ENCODE measurements at places on chromosomes 11 and 22.
A peak's percentile ranks its signal among the peaks of the same experiment; 100 is the strongest.

GRCh38 chr11:67492069-67492727 is 9.4 kb downstream of the AIP start:
- DNase-seq, result no peak

DNA sequence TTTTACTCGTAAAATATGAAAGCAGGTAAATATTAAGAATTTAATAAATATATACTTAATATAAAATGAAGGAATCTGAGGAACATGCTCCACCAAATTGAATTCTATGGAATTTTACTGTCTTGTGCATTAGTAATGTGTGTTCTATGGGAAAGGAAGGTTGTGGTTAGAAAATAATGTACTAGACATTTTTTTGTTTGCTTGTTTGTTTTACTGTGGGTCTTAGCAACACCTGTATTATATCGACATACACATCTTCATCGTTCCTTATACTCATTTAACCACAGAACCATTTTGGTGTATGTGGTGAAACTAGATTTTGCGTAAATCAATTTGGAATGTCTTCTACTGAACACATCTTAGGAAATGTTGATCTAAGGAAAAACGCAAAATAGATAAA is 114.1 kb upstream of the MTMR2 start:
- DNase-seq, result no peak

DNA sequence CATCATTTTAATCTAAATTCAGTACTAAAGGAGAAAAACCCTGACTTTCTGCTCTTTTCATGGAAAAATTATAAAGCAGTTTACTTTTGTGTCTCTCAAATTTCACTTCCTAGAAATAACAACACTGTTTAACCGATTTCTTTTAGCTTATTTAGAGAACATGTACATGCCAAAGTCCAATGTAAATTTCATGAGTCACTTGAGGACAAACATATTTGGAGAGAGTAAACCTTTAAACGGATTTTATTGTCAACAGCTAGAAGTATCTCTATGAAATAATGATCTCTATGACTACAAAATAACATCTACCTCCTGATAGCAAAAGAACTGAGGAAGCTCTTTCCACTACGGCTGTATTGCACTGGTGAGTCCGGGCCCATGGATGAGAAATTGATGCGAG is 46.3 kb upstream of the SLC22A25 start:
- no peak for DNase-seq

GRCh38 chr22:27247701-27248434 is 553.7 kb downstream of the MN1 start:
- DNase-seq, result no peak

DNA sequence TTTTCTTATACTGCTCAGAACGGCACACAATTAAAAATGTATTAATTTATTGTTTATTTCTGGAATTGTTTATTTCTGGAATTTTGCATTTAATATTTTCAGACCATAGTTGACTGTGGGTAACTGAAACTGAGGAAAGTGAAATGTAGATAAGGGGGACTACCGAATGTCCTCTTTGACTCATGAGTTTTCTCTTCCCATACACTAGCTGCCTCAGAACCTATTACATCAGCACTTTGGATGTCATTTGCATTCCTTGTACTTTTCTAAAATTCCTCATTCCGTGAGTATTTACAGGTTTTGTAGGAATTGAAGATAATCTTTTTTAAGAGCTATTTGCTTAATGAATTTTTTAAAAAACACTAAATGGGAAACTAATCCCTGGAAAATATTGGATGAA is 29.8 kb downstream of the ZC3H12C start:
- no peak for DNase-seq

- DNase-seq, result no peak
Measured at GRCh38 chr11:1083621-1084551, 9.2 kb downstream of the MUC2 start.

GRCh38 chr11:985406-985805 is 51.1 kb downstream of the MUC6 start:
- DNase-seq, result no peak

DNA sequence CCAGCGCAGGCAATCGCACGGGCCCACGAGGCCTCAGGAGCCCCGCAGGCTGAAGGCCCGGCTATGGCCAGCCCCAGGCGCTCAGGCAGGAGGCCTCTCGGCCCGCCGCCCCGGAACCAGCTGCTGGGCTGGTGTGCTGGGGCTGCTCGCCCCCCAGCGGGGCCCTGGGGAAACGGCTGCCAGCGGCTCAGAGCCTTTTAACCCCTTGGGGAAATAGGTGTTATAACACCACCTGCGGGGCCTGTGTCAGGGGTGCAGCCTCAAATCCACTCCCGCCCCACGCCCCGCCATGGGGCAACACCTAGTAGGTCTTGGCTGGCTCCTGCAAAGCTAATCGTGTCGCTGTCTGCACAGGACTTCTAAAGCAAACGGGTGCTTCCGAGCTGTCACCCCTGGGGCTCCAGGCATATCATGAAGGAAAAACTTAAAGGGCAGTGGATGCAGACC is 237.4 kb downstream of the TTC28 start:
- DNase-seq, result no peak

DNA sequence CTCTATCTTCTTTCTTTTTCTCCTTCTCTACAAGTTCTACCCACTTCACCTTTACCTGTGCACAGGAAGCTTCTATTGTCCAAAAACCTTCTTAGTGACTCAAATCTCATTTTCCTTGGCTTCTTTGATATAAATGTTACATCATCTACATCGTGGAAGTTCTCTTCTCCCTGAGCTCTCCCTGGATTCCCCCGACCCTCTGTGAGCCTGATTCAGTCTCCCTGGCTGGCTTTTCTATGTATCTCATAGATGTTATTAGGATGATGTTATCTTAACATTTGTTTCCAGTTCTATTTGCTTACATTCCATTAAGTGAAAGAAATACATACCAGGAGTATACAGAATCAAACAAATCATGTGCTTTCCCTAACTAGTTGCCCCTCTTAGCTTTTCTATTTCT is 235.8 kb upstream of the PITPNB start:
- DNase-seq, result no peak

GRCh38 chr11:110160016-110160415 is 66.8 kb downstream of the ZC3H12C start:
- DNase-seq, result no peak

- DNase-seq, result no peak
Measured at GRCh38 chr22:46416520-46416871, 81.0 kb downstream of the TRMU start.

DNA sequence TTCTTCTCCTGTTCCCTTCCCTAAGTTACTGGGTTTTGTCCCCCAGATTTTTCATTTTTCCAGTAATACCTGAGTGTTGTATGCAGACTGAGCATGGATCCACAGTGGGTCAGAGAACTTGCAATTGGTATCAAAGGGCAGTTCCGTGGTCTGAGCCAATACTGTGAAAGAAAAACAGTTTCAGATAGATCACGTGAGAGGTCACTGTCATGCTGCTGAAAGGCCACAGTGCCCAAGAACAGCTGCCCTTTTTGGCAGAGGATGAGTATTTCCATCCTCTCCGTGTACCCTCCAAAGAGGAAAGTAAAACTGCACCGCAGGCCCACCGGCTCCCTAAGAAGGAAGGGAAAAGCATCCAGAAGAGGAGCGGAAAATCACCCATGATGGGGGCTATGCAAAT is 73.0 kb upstream of the TBCEL start:
- DNase-seq, result no peak

DNA sequence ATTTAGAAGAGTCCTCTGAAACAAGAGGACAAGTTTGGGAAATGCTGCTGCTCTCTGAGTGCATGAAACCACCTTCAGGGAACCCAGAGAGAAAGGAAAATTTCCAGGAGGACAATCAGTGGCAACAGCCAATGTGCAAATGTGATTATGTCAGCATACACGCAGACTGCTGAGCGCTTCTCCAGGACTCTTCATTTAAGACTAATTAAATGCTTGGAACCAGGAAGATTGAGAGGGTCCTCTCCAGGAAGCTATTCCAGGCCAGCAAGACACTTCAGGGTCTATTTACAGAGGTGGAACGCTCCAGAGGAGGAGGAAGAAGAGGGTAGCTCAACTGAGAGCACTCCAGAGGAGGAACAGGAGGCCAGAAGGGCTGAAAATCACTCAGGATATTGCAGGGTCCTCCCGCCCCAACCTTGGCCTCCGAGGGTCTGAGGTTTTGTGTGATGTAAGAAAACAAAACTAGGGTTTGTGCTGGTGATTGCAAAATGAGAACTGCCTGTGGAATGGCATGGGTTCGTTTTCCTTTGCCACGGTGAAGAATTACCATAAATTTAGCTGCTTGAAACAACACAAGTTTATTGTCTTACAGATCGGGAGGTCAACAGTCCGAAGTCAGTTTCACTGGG is 14.1 kb upstream of the HTR3A start:
- no peak for DNase-seq

DNA sequence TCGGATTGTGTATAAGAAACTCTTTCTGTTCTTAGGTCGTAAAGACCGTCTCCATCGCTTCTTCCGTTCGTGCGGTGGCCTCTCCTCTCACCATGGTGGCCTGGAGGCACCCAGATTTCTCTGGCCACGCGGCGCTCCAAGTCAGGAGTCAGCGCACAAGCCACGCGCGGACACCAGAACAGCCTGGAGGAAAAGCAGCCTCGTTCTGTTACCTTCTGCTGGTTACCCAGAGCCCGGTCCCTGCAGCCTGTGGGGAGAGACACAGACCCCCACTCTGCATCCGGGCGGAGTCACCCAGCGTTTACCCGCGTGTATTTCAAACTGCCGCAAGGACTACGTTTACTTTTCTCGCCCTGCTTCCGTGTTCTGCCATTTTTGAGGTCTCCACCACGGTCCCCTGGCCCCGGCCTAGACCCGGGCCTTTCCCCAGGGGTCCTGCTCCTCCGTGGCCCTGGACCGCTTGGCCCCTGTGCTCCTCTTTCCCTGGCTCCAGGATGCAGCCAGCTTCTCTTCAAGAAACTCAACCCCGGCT is 776.1 kb downstream of the BRD1 start:
- DNase-seq, result no peak

- no peak for DNase-seq
Measured at GRCh38 chr11:106679581-106679980, 338.7 kb downstream of the GUCY1A2 start.

- DNase-seq, result no peak
Measured at GRCh38 chr11:84922836-84923235, 704.3 kb downstream of the DLG2 start.

DNA sequence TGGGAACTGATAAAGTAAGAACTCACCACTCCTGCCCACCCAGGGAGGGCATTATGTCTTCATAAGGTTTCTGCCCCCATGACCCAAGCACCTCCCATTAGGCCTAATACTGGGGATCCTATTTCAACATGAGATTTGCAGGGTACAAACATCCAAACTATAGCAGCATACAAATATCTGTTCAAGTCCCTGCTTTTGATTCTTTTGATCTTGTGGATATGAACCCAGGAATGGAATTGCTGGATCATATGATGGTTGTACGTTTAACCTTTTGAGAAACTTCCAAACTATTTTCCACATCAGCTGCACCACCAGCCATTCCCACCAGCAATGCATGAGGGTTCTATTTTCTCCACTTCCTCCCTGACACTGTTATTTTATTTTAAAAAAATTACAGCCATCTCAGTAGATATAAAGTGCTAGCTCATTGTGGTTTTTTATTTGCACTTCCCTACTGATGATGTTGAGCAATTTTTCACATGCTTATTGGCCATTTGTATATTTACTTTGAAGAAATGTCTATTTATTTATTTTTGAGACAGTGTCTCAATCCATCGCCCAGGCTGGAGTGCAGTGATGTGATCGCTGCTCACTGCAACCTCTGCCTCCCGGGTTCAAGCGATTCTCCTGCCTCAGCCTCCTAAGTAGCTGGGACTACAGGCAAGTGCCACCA is 7.1 kb upstream of the ATG16L2 start:
- peak; percentile 69 for DNase-seq

DNA sequence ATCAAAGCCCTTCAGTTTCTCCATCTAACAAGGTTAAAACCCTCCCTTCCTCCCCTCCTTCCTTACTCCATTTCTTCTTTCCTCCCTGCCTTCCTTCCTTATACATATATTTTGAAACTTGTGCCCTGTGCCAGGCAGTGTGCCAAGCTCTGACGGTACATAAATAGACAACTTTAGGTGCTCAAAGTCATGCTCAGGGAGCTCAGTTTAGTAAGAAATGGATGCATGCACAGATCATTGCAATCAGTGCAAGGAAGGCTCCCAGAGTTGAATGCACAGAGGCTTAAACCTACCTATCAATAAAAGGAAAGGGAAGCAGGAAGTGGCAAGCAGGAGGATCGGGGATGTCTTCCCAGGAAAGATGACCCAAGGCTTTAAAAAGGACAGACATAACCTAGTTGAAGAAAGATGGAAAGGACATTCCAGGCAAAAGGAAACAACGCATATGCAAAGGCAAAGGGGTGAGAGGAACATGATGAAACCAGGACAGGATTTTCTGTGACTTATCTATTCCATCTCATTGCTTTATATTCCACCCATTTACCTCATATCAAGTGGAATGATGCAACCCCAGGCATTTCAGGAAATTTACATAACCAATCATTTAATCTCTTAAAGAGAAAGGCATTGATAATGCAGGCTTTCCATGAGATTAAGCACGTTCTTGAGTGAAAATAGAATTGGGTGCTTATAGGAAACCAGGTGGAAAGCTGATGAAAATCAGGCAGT is 13.2 kb downstream of the FZD4 start:
- DNase-seq, result no peak

- DNase-seq, result no peak
Measured at GRCh38 chr11:8095371-8095770, 14.4 kb downstream of the TUB start.

DNA sequence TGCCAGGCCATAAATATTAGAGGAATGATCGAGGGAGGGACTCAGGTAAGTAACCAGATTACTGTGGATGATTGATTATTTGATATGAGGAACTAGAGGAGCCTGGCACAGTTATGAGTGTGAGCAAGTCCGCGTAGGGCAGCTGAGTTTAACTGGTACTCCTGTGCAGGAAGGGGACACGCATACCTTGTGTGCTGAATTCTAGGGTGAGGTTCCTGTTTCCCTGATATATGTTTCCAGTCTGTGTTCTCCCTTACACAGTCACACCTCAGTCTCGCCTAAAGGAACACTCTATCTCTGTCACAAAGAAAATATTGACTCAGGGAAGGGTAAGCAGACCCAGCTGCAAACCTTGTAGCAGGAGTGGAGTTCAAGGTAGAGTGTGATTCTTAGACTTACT is 17.4 kb downstream of the SGSM3 start:
- no peak for DNase-seq

DNA sequence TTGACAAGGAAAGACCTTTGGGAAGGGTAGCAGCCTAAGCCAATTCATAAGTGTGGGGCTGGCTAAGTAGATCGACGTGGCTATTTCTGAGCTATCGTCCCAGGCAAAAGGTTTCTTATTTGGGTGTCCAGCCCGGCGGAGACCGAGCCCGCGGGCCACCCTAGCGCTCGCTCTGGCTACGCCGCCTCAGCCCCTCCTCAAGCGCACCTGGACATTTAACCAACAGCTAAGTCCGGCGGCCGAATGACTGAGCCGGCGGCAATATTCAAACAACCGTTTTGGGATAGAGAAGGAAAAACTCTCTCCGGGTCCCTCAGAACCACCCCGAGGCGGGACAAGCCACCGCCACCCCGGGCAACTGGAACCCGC is 457 bp downstream of the RNF141 start:
- no peak for DNase-seq
